ENCODE measurements at places on chromosomes 3 and 15.

DNA sequence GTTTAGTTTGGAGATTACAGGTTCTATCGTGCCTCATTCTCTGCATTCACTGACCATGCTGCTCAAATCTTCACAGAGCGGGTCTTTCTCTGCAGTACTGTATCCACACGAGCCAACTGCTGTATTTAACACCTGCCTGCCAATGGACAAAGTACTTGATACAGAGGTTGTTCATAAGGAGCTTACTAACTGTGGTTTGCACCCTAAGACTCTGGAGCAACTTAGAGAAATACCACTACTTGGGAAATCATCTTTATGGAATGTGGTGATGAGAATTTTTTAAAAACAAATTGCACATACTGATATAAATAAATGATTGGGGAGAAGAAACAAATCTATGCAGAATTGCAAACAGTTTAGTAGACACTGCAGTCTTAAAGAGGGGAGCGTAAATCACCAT, 90.0 kb downstream of the PPP2R3A start:
- no peak for DNase-seq

DNA sequence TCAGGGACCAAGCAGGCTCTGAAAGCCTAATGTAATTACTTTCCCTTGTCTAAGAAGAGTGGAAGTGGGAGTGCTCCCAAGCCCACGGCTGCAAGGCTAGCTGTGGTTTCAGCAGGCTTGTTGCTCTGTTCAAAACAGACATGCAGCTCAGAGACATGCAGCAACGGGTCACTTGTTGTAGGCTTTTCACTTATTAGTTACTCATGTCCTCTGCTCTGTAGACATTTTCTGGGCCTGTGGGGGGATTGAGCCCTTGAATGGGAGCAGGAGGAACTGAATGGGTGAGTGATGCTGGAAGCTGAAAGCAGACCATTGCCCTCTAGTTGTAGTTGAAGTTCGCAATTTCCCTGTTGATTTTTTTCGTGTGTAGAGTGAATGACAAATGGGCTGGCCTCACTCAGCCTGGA, 261.9 kb upstream of the NR2E3 start:
- no peak for DNase-seq

DNA sequence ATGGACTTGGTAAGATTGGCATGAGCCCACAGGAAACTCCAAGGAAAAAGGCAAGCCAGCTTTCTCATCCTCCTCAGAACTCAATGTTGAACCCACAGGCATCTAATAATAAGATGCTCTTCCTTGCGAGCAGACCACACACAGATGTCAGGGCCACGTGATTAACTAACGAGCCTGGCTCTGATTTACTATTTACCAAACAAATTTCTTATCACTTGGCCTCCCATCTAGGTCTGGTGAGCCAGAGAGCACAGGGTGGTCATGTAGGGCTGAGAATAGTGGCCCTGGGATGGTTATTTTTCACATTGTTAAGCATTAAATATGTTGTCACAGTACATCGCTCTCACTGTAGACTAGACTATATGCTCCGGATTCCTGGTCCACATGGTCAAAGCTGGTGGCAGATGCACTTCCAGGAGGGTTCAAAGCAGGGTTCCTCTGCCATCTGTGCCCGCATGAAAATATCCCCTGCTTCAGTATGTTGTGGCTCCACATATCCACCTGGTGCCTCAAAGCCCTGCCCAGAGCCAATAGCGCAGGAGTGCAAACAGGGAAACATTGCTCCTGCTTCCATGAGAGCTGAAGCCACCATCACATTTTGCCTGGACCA, 472.5 kb upstream of the WNT5A start:
- no peak for DNase-seq

DNA sequence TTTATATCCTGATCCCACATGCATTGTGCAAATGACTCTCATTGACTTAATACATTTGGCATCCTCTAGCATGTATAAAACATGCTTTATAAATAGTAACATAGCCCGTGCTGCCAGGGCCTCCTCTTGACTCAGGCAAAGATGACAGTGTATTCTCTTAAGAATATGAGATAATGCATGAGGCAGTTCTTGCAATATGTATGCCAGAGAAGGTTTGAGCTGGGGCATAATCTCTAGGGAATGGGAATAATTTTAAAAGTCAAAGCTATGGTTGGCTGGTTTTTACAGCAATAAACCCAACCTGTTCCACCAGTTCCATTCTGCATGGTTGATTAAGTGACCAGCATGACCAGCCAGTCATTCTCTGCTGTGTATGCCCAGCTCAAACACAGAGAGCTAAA, 179.0 kb upstream of the PFN2 start:
- DNase-seq, result no peak

- DNase-seq, result no peak
Observed at GRCh38 chr15:55742498-55742926, 440 bp downstream of the PRTG start.

DNA sequence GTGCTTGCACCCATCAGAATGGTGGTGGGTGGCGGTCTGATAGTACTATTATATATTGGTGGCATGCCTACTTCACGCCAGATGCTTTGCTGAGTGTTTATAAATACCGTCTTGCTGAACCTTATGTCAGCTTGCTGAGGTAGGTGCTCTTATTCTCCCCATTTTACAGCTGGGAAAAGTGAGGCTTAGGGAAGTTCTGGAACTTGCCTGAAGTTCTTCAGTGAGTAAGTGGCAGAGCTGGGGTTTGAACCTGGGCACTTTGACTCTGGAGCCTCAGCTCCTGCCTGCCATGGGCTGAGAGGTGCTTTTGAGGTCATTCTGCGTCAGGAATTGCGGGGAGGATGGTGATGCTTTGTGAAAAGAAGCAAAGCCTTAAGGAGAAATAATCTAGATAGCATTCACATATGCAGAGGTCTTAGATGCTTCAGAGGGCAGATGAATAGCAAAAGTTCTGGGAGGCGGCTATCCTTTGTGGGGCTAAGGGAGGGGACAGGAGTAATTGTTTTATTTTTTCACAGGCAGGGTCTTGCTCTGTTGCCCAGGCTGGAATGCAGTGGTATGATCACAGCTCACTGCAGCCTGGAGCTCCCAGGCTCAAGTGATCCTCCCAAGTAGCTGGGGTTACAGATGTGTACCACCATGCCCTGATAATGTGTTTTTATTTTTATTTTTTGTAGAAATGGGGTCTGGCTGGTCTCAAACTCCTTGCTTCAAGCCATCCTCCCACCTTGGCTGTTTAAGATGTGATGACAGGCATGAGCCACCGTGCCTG, 18.5 kb downstream of the ITPR1 start:
- DNase-seq, result no peak

DNA sequence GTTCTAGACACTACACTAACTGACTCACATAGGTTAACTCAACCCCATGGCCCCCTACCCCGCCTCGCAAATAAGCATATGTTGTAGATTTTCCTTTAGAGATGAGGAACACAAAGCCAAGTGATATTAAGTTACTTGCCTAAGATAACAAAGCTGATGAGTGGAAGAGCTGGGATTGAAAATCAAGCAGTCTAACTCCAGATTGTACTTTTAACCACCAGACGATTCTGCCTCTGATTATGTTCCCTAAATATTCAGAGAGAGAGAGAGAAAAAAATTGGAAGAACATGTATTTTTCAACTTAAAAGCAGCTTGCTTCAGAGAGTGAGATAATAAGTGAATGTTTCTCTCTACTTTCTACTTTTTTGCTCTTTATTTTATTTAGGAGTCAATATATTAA, 66.9 kb upstream of the THBS1 start:
- DNase-seq, result no peak

GRCh38 chr3:160401291-160402095, 2.0 kb downstream of the SMC4 start:
- DNase-seq, result no peak

DNA sequence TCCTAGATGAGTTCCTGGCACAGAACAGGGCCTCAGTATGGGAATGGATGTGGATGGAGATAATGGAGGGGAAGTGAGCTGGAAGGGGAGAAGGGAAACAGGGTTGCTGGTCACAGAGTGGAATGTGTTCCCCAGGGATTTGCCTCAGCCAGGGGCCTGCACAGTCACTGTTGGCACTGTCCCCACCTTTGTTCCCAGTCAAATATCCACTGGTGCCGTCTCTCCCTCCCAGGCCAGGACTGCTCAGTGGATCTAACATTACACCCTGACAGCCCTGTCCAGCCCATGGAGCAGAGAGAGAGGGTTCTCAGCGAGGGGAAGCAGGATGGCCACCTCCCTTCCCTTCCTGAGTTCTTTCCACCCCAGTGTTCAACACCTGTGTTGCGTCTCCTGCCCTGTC, 1.5 kb upstream of the PPP1R2 start:
- DNase-seq, result no peak

- DNase-seq, result no peak
Observed at GRCh38 chr3:115784739-115785536, 161.6 kb downstream of the GAP43 start.

GRCh38 chr3:152828075-152828840, 6.7 kb upstream of the P2RY1 start:
- DNase-seq, result no peak

- DNase-seq, result no peak
Observed at GRCh38 chr3:139198929-139199328, 144.9 kb upstream of the MRPS22 start.

- no peak for DNase-seq
Observed at GRCh38 chr3:152524198-152525140, 255.7 kb downstream of the MBNL1 start.

DNA sequence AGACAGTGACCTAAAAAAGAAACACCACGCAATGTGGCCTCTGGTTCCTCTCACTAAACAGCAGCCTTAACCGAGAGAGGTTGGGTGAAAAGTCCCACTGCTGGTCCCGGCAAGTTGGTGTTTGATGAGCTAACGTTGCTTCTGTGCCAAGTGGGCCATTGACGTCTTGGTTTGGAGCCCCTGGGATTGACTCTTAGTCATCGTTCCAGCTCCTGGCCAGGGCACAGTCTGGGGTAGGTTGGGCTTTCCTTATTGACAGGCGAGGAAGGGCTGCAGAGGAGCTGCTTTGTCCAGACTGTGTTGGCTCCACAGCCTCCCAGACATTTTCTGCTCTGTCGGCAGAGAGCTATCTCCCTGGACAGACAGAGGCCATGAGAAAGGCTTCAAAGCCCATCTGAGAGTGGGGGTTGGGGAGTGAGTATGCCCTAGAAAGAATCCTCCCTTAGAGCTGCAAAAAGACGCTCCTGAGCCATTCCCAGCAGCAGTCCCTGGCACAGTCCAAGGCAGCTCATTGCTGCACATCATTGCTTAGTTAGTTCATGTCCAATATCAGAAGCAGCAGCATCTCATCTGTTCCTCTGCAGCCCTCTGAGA, 28.6 kb upstream of the C3orf80 start:
- no peak for DNase-seq

DNA sequence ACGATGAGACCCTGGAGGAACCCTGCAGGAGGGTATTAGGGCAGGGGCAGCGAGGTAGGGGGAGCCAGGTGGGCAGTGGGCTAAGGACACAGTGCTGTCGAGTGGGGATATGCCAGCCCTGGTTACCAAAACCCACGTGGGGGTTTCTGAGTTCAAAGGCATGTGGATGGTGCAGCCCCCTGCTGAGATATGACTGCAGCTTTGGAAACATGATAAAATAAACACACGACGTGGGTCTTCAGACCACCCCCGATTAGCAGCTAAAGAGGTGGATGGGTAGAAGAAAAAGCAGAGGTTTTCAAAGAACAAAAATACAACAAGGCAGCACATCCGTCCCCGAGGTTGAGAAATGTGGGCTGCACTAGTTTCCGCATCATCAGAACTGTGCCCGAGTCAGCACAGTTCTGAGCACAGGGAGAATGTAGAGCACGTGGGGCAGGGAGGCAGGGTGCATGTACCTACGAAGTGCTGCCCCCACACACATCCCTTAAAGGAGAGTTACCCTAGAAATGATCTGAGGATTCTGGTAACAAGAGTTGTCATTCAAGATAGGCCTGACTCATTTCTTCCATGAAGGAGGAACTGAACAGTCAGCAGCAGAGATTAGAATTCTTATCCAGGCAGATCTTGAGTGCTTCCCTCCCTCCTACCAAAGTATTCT, 121.3 kb downstream of the RPLP1 start:
- no peak for DNase-seq
